ENCODE measurements at places on chromosomes 6 and 20.
A peak's percentile ranks its signal among the peaks of the same experiment; 100 is the strongest.

GRCh38 chr20:7859356-7859802 lies 80.9 kb downstream of the HAO1 start:
- no peaks in the 10 kb centered on the region for H3K36me3 ChIP-seq
- peak overlapping the region; percentile 23 for H3K27ac ChIP-seq
- peaks cover 33% of the 10 kb centered on the region for H3K4me1 ChIP-seq
- H3K27me3 ChIP-seq = no peaks in the 10 kb centered on the region
- no peak overlapping the region for H3K4me3 ChIP-seq
- DNase-seq = peak; percentile 79

DNA sequence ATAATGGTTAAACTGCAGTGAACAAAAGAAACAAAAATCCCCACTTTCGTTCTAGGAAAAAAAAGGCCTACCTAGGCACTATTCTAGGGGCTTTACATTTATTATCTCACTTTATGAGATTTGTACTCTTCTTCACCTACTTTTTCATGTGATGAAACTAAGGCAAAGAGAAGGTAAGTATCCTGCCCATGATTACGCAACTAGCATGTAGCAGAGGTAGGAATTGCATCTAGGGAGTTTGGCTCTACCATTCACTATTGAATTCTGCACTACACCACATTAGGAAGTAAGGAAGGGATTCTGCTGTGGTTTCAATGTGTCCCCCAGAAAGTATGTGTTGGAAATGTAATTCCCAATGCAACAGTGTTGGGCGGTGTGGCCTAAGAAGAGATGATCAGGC lies 11.4 kb upstream of the C6orf141 start:
- H3K4me3 ChIP-seq = no peak overlapping the region
- no peaks in the 10 kb centered on the region for H3K27me3 ChIP-seq
- H3K36me3 ChIP-seq = no peaks in the 10 kb centered on the region
- H3K27ac ChIP-seq = no peak overlapping the region
- peaks cover 8% of the 10 kb centered on the region for H3K4me1 ChIP-seq

DNA sequence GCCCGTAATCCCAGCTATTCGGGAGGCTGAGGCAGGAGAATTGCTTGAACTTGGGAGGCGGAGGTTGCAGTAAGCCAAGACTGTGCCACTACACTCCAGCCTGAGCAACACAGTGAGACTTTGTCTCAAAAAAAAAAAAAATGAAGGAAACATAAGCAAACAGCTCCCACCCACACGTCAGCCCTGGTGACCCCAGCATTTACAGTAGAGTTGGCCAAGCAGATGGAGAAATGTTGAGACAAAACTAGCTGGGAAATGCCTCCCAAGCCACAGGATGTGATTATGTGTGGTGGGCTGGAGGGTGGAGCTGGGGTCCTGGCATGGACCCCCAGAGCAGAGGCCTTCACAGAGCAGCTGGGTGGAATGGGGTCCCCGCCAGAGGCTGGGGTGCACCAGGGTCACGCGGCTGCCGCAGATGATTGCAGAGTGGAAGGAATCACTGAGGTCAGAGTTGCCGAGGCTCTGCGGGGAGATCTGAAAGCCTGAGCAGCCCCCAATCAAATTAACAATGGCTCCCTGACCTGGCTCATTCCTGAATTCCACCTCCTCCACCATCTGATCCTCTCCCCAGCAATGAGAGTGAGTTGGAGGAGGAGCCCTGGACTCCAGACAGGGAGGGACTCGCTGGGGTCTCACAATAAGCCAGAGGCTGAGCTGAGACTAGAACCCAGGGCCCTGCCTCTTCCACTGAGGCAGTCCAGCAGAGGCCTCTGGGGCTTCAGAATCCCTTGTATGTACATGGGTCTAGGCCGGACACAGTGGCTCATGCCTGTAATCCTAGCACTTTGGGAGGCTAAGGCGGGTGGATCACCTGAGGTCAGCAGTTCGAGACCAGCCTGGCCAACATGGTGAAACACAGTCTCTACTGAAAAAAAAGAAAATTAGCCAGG lies 34.7 kb upstream of the TGM2 start:
- no peaks in the 10 kb centered on the region for H3K27me3 ChIP-seq
- peaks cover 40% of the 10 kb centered on the region for H3K4me1 ChIP-seq
- no peaks in the 10 kb centered on the region for H3K36me3 ChIP-seq
- DNase-seq = no peak
- H3K27ac ChIP-seq = no peak overlapping the region

GRCh38 chr20:23234311-23235078 lies 116.1 kb upstream of the NXT1 start:
- H3K36me3 ChIP-seq = peaks cover 6% of the 10 kb centered on the region
- H3K4me3 ChIP-seq = no peak overlapping the region
- no peak overlapping the region for H3K27ac ChIP-seq
- no peak for DNase-seq

DNA sequence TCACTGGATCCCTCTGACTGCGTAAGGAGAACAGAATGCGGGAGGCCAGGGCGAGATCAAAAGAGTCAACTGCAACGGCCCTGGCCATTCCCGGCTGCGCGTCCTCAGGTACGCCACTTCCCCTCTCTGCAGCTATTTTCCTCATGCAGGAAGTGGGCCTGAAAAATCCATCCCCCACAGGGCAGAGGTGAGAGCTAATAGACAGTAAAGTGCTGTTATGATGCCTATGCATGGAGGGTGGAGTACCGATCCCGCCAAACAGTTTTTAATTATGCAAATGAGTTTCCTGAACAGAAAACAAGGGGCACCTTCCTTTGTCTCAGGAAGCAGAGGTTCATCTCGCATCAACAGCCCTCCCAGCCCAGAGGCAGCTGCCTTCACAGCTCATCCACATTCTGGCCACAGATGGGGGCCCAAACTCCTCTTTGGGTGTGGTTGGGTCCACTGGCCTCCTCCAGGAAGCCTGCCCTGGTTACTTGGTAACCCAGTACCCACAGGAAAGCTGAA lies 9.3 kb downstream of the PREX1 start:
- no peak for DNase-seq
- no peak overlapping the region for H3K4me3 ChIP-seq
- H3K27me3 ChIP-seq = peaks cover 19% of the 10 kb centered on the region
- H3K36me3 ChIP-seq = no peaks in the 10 kb centered on the region

- H3K4me1 ChIP-seq = no peaks in the 10 kb centered on the region
- no peak overlapping the region for H3K27ac ChIP-seq
- peaks cover 10% of the 10 kb centered on the region for H3K27me3 ChIP-seq
- no peak overlapping the region for H3K4me3 ChIP-seq
- DNase-seq = peak; percentile 41
Measured at GRCh38 chr6:75546381-75546780, 52.8 kb upstream of the FILIP1 start.

DNA sequence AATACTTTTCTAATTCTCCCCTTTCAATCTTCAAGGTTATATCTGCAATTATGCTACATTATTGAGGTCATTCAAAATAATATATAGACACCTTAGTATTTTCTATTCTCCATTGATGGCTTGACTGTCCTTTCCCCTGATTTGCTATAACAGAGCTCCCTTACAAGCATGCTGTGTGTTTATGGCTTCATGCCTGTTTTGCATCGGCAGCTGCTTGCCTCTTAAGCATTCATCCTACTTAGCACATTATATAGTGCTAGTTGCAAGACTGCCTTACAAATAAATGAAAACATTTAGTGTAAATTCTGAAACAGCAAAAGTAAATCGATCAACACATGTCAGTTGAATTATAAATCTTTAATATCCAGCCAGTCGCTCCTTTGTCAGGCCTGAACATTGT lies 476.2 kb upstream of the POU3F2 start:
- no peak overlapping the region for H3K4me3 ChIP-seq
- DNase-seq = no peak
- no peaks in the 10 kb centered on the region for H3K4me1 ChIP-seq
- H3K27me3 ChIP-seq = peaks cover 11% of the 10 kb centered on the region
- H3K36me3 ChIP-seq = no peaks in the 10 kb centered on the region

DNA sequence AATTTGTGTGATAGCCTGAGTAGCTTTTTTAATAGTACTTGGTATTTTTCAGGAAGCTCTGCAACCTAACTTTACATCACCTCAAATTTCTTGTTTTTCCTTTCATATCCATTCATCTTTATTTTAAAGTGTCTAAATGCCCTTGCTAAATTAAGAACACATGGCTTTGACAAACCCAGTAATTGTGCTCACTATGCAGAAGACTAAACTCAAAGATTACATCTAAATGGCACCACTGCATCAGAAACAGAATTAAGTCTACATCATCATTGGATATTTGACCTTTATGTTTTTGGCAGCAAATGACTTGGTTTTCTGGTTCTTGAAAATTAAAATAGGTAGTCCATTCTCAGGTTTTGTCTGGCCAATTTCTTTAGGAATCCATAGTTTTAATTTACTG lies 69.6 kb upstream of the HDGFL1 start:
- no peaks in the 10 kb centered on the region for H3K27me3 ChIP-seq
- H3K4me3 ChIP-seq = no peak overlapping the region
- H3K4me1 ChIP-seq = no peaks in the 10 kb centered on the region
- no peak for DNase-seq
- no peaks in the 10 kb centered on the region for H3K36me3 ChIP-seq
- no peak overlapping the region for H3K27ac ChIP-seq

- no peaks in the 10 kb centered on the region for H3K36me3 ChIP-seq
- H3K27ac ChIP-seq = no peak overlapping the region
- H3K4me3 ChIP-seq = no peak overlapping the region
- H3K4me1 ChIP-seq = no peaks in the 10 kb centered on the region
- DNase-seq = no peak
Measured at GRCh38 chr6:46412662-46413061, 78.6 kb downstream of the RCAN2 start.

GRCh38 chr20:60558486-60558885 lies 600.3 kb downstream of the CDH26 start:
- DNase-seq = no peak
- H3K36me3 ChIP-seq = no peaks in the 10 kb centered on the region
- no peak overlapping the region for H3K27ac ChIP-seq
- H3K4me1 ChIP-seq = no peaks in the 10 kb centered on the region

GRCh38 chr6:152828431-152828830 lies 77.8 kb downstream of the VIP start:
- no peak overlapping the region for H3K27ac ChIP-seq
- peaks cover 58% of the 10 kb centered on the region for H3K27me3 ChIP-seq
- H3K36me3 ChIP-seq = no peaks in the 10 kb centered on the region
- no peaks in the 10 kb centered on the region for H3K4me1 ChIP-seq
- H3K4me3 ChIP-seq = no peak overlapping the region

- H3K4me1 ChIP-seq = peaks cover 53% of the 10 kb centered on the region
- no peak for DNase-seq
- no peak overlapping the region for H3K4me3 ChIP-seq
- no peaks in the 10 kb centered on the region for H3K27me3 ChIP-seq
- peaks cover 71% of the 10 kb centered on the region for H3K36me3 ChIP-seq
Measured at GRCh38 chr6:166600931-166601330, 14.5 kb upstream of the RAMACL start.

GRCh38 chr6:39339868-39340550 lies 17.5 kb upstream of the KCNK16 start:
- no peaks in the 10 kb centered on the region for H3K27me3 ChIP-seq
- H3K4me3 ChIP-seq = no peak overlapping the region
- H3K27ac ChIP-seq = no peak overlapping the region
- no peak for DNase-seq
- peaks cover 6% of the 10 kb centered on the region for H3K4me1 ChIP-seq
- no peaks in the 10 kb centered on the region for H3K36me3 ChIP-seq

DNA sequence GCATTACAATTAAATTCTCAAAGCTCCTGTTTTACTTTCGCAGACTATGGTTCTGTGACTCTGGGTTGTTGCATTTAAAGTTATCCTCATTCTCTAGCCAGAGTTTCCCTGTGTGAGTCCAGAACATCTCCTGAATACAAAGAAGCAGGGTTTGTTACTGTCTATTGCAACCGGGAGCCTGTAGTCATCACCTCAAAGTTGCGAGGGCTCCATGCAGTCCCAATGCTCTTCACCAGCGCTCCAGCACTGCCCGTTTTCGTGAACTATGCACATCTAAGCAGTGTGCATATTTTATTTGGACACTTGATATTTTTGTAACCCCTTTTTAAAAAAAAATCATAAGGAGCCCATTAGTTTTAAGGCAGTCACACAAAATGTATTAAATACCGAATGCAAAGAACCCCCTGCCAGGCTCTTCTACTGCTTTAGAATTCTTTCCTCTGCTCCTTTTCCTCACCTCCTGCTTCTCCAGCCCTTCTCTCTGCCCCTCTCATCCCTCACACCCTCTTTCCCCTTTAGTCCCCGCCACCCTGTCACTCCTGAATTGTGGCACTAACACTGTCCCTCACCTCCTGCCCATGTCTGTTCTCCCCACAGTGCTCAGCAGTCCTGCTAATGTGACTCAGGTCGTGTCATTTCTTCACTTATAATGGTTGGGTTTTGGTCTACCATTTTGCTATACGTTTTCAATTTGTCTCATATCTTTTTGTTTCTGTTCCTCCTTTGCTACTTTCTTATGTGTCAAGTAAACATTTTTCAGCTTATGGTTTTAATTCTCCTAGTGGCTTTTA lies 1.1 kb upstream of the HLA-C start:
- H3K27ac ChIP-seq = peak overlapping the region; percentile 97
- H3K36me3 ChIP-seq = peaks cover 28% of the 10 kb centered on the region
- DNase-seq = no peak
- peaks cover 40% of the 10 kb centered on the region for H3K27me3 ChIP-seq
- peak overlapping the region; percentile 87 for H3K4me3 ChIP-seq

DNA sequence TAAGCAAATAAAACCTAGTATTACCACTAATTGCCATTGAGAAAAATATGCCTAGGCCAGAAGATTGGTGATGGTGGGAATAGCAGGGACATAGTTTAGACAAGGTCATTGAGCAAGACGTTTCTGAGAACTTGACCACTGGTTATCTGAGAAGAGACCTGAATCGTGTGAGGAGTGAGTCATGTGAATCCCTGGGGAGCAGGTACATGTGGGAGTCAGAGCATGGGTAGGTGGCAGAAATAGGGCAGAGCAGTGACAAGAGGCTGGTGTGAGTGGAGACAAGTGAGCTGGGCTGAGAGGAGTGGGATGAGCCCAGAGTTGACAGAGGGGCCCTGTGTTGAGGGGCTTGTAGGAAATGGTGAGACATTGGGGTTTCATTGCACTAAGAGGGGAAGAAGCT lies 16.4 kb downstream of the MICA start:
- H3K27me3 ChIP-seq = no peaks in the 10 kb centered on the region
- peaks cover 12% of the 10 kb centered on the region for H3K4me1 ChIP-seq
- DNase-seq = peak; percentile 58
- H3K4me3 ChIP-seq = no peak overlapping the region
- H3K27ac ChIP-seq = no peak overlapping the region

DNA sequence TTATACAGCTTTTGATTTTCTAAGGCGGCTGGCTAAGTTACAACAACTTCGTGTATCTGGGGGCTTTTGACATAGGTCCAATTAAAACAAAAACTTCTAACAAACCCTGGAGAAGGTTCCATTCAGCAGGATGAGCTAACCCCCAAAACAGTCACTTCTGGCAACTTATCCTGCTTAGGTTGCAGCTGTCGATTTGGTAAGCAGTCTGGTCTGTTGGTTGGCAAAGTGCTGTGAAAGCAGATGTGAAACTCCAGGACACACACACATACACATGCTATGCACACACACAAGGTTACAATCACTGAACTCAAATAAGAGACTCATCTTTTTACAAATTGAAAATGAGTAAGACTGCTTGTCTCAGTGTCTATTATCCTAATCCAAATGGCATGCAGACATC lies 119.0 kb upstream of the STMND1 start:
- no peak overlapping the region for H3K27ac ChIP-seq
- peaks cover 37% of the 10 kb centered on the region for H3K27me3 ChIP-seq
- peaks cover 8% of the 10 kb centered on the region for H3K4me1 ChIP-seq
- H3K36me3 ChIP-seq = no peaks in the 10 kb centered on the region
- H3K4me3 ChIP-seq = no peak overlapping the region
- DNase-seq = no peak

GRCh38 chr20:57522380-57523140 lies 2.4 kb downstream of the CTCFL start:
- DNase-seq = no peak
- no peaks in the 10 kb centered on the region for H3K4me1 ChIP-seq
- H3K27me3 ChIP-seq = peaks cover 44% of the 10 kb centered on the region
- no peak overlapping the region for H3K4me3 ChIP-seq
- H3K27ac ChIP-seq = no peak overlapping the region
- no peaks in the 10 kb centered on the region for H3K36me3 ChIP-seq

All from MCF 10A (cell line).